ENCODE measurements at places on chromosomes 4 and X.

GRCh38 chrX:11040405-11040804 is 70.7 kb upstream of the HCCS start:
- no peak for DNase-seq

- no peak for DNase-seq
Observed at GRCh38 chrX:104335756-104336155, 81.0 kb upstream of the ESX1 start.

- no peak for DNase-seq
Observed at GRCh38 chrX:17579026-17579425, 158.3 kb upstream of the SCML1 start.

DNA sequence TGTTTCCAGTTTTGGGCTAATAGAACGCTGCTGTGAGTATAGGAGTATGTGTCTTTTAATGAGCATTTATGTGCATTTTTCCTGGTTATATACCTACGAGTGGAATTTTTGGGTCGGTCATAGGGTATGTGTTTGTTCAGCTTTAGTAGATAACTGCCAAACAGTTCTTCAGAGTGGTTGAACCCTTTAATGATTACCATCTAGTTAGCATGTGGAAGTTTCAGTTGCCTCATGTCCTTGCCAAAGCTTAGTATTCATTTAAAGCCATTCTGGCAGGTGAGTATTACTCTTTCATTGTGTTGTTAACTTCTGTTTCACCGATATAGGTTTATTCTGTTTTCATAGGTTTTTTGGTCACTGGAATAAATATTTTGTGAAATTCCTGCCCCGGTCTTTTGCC is 229.1 kb downstream of the ARHGAP10 start:
- DNase-seq = no peak

GRCh38 chr4:7352486-7352885 is 82.2 kb downstream of the PSAPL1 start:
- DNase-seq = no peak

Data from SIG-M5 (cell line).